ENCODE measurements at places on chromosomes 6 and 20. TPM values are rescaled to one million over a fixed set of nuclear protein-coding genes. Genes with fewer than 3 reads are reported as not detected.

ITPR3 gene
- 83.5 TPM for total RNA-seq

CLIC5 gene
- total RNA-seq = 0.08 TPM

DNA sequence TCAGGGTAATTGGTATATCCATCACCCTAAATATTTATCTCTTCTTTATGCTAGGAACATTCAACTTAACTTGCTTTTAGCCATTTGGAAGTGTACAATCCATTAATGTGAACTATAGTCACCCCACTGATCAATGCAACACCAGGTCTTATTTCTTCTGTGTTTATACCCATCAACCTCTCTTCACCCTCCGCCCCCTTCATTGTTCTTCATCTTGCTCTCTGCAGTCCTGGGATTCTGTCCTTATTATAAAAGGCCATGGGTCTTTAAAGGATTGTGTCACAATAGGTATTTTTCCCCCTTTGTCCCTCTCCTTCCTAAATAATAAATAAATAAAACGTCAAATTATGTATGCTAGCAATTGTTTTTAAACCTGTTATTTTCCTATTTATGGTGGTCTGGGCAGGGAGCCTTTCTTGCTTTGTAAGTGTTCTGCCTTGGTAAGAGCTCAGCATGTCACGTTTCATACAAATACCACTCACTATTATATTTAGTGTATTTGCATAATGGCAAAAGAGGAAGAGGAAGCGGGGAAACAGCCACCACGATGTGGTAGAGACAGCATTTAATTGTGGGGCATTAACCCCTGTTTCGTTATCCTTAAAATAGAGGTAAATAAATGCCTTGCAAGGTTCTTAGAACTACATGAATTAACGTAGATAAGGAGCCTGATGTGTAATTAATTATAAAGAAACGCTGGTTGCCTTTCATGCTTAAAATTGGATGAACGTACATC is 1.9 kb downstream of the ABRACL start:
- peak; percentile 87 for DNase-seq

GRCh38 chr6:135875446-135875845 is 23.9 kb downstream of the PDE7B start:
- DNase-seq = no peak

DNA sequence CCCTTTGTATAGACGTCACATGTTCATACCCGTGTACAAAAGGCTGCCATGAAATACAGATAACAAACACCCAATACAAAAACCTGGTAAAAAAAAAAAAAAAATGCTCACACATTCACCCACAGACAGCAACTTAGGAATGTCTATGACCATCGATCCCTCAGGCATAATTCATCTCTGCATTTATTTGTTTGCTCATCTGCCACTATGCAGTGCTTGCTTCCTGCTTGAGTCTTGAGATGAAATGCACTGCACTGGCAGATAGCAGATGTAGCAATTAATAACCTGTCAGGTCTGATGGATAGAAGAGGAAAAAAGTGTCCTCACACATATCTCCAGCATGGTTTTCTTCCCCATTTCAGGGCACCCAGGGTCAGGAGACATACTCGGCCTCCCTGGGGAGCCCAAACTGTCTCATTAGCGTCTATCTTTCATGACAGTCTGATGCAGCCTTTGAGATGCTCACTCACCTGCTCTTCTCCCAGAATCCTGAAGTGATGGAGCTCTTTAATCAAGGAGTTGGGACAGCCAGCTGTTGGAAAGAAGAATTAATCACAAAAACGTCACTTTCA is 295.1 kb upstream of the AGPAT4 start:
- DNase-seq = no peak

- no peak for DNase-seq
Observed at GRCh38 chr6:89254569-89254968, 37.4 kb upstream of the GABRR1 start.

DNA sequence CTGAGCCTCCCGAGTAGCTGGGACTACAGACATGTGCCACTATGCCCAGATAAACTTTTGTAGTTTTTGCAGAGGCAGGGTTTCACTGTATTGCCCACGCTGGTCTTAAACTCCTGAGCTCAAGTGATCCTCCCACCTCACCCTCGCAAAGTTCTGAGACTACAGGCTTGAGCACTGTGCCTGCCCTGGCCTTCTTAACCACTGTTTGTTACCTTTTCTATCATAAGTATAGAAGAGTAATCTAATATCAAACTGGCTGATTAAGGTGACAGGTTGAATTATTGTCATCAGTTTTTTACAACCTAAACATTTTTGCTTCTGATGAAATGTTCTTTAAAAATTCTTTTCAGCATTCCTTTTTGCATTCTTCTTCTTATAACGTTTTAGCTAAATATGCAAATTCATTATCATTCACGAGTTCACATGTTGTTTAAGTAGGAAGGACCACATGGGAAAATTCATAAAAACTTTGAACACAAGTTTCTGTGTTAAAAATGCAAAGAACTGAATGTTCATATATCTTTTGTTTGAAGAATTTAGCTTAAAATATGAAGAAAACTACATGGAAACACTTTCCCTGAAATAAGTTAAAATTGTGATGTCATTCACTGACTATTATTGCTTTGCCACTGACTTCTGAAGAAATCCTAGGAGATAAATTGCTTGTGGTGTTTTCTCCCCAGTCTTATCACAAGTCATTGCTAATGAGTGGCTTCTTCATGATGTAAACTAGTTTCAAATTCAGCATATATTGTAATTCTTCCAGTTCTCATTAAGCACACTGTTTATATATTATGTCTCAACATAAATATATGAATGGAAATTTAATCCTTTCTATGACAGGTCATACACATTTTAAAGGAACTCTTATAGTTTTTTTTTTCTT is 106.7 kb downstream of the ADGRB3 start:
- no peak for DNase-seq

All from OCI-LY7 (cell line).